SK-N-SH (cell line): ENCODE measurements at places on chromosomes 2 and 18.

- DNase-seq, result no peak
Observed at GRCh38 chr2:180992994-180993393, 12.6 kb downstream of the UBE2E3 start.

DNA sequence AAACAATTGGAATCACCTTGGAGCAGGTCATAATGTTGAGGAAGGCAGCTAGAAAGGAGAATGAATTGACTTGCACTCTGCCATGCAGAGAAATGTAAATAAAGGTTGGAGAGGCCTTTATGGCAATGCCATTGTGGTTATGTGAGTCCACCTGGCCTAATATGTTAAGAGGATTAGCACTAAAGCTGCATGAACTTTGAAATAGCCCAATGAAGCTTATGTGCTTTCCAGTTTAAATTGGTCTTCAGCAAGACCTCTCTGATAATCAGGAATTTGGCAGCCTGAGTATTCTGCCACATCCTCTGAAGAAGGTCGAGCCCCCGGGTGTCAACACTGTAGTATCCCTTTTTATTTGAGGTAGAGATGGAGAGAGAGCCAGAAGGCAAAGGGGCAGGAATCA is 464.9 kb downstream of the CDH2 start:
- no peak for DNase-seq

DNA sequence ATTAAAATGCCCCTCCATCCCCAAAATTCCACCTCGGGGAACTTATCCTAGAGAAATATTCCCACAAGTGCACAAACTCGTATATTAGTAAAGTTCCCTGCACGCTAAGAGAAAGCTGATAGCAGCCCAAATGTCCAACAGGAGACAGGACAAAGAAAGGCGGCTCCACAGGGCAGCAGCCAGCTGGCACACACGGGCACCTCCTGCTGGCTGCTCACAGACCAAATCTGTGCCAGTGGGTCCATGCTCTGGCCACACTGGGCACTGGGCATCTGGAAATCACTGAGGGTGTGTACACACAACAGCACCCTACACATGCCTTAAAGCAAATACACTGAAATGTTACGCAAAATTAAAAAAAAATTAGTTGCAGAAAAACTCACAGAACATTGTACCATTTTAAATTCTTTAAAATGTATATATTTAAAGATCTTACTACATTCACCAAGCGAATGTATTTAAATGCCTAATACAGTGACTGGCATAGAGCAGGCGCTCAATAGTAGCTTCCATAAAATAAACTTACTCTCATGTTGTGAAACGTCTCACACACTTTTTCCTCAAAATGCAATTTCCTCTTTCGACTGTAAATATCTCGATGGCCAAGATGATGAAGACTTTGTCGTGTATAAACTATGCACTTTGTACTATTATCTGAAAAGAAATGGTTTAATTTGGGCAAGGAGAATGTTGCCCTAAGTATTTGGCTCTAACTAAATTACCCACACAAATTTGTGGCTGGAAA is 19.4 kb downstream of the ZNF516 start:
- peak; percentile 53 for DNase-seq

DNA sequence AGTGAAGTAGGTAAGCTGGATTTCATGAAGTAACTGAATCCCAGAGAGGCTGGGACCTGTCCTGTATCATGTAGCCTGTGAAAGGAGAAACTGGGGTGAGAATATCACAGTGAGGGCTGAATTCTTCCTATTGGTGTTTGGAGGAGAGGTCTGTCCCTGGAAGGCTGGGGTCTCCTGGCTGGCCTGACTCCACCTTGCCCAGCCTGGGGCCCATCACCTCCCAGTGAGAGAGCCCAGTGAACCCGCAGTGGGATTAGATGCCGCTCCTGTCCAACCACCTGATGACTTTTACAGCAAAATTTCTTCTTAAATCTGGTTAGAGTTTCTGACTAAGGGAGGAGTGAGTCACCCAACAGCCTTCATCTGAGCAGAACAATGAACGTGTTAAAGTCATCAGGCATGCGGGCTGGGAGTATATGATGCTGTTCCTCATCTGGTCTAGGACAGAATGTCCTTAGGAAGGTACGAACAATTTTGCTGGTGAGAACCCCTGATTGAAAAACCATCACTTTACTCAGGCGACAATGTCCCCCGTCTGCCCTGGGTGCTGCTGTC is 152.9 kb downstream of the LPIN1 start:
- DNase-seq, result no peak

GRCh38 chr18:3874125-3874524 is 424.2 kb downstream of the TGIF1 start:
- no peak for DNase-seq

DNA sequence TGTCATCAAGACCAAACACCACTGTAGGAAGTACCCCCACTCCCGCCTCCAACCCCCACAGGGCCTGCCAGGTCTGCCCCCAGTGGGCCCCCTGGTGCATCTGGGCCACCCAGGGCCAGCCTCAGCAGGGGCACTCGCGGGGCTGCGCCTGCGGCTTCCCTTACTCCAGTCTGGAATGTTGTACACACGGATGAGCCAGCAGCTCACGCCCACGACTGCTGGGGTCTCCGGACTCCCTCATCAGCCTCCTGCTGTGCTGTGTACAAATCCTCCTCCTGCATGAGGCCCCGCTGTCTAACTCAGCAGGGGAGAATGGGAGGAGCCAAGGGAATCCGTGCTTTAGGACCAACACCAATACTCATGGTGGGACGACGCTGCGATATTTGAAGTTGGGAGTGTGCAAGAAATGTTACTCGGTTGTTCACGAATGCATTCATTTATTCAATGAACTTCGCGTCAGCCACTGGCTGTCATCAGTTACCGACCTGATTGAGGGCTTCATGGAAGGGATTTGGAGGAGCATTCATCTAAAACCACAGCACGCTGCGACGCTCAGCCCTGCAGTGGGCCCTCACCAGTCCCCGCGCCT is 654 bp upstream of the ASB1 start:
- DNase-seq, result peak; percentile 80

DNA sequence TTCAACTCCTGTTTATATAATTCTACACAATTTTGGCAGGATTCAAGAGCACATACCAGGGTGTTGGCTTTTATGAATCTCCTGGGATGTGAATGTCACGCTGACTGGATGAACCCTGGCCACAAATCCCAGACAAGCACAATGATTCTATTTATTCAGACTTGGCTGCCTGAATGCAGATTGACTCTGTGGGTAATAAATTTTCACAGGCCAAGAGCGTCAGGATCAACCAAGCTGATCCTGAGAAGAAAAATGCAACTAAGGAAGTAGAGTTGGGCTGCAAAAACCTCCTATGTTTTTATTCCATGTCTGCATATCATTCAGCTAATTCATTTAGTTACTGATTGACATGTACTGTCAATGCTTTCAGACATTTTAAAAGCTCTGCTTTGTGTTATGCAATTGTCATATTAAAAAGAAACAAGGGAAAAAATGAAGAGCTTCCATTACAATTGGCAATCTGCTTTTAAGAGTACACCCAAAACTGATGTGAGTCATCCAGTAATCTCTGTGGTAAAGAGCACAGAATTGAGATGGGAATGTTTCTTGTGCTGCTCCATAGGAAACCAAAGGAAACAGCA is 173.0 kb upstream of the REV1 start:
- DNase-seq, result no peak

DNA sequence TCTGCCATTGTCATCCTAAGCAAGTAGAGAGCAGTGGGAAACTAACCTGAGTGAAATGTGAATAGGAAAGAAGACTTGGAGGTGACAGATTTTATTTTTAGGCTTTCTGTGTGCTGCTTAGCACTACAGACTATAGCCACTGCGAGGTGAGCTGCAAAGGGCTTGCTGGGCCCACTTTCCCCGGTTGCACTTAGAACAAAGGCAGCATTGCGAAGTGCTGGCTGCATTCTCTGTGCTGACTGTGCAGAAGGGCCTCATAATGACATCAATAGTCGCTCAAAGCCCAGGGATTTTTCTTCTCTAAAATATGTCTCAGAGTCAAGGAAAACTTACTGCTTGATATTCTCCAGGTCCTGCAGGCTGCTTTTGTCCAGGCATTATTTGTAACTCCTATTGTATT is 592.1 kb downstream of the TDRD15 start:
- DNase-seq, result no peak

DNA sequence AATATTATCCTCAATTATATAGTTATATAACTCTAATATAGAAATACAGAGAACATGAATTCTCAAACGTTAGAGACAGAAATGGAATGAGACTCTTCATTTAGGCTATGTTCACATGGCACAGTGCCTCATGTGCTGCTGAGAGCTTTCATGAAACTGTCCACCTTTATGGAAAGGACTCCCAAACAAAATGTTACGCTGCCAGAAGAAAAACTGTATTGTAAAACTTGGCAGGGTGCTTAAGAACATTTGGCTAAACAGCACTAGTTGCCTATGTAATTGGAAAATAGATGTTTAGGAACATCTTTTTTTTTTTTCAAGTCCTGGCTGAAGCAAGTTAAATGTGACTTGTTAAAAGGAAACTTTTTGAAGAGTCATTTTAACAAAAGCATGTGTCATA is 396.0 kb downstream of the ERBB4 start:
- no peak for DNase-seq

DNA sequence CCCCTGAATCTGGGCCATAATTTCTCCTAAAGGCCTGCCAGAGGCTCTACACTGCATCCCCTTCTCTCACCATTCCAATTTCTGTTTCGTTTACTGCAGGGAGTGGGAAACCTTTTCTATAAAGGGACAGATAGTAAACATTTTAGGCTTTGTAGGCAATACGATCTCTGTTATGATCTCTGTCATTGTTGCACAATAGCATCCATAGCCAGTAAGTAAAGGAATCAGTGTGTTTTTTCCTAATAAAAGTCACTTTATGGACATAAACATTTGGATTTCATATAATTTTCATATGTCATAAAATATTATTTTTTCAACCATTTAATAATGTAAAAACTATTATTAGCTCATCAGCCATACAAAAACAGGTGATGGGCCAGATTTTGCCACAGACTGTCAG is 531.7 kb downstream of the DSC3 start:
- no peak for DNase-seq

GRCh38 chr18:75809926-75810255 is 382.4 kb upstream of the SMIM21 start:
- no peak for DNase-seq

DNA sequence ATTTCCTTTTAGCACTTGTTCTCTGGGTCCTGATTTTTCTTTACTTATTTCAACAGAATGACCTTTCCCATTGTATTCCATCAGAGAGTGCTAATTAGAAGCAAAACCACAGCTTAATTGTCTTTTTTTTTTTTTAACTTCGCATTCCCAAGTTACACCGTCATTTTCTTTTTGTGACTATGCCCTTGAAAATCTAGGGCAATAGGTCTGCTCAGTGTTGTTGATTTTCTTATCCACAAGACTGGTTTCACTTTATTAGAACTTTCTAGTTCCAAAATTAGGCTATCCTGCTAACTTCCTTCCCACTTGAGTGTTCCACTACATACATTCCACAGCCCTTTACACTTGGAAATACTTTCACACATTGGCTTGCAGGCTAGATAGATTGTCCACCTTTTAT is 18.7 kb upstream of the ADAM17 start:
- DNase-seq, result no peak

DNA sequence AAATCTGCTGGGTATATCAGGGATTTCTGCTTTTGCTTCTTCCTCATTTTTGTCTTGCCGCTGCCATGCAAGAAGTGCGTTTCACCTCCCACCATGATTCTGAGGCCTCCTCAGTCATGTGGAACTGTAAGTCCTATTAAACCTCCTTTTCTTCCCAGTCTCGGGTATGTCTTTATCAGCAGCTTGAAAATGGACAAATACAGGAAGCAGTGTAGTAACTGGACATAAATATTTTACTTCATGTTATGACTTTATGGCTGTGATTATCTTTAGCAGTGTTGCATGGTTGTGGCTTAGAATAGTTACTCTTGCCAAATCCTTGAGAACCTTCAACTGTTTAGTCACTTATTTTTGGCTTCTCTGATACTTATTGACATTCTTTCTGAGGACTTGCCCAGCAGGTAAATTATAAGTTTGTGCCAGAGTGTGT is 66.2 kb upstream of the DLX2 start:
- DNase-seq, result no peak

DNA sequence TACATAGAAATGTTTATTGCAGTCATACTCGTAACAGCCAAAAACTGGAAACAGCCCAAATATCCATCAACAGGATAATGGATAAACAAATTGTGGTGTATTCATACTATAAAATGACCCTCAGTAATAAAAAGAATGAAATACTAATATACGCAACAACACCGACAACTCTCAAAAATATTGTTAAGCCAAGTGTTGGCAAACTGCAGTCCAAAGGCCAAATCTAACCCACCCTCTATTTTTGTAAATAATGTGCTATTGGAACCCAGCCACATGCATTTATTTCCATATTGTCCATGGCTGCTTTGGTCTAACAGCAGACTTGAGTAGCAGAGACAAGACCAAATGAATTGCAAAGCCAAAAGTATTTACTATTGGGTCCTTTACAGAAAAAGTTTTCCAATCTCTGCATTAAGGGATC is 151.0 kb downstream of the MREG start:
- DNase-seq, result no peak

DNA sequence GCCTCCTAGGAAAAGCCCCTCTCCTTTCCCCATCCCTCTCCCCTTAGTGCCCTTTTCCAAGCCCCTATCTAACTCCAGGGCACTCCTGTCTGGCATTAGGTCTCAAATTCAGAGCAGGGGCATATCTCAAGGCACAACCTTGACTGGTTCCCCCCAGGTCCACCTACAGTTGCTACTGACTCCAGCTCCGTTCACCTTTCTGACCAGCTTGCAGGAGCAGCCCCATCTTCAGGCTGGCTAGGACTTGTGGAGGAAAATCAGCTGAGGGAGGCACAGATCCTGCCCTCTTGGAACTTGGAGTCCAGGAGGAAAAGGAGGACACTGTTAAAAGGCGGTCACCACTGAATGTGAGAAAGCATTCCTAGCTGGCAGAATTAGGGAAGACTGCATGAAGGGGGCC is 152.4 kb downstream of the ZFP36L2 start:
- DNase-seq, result no peak

DNA sequence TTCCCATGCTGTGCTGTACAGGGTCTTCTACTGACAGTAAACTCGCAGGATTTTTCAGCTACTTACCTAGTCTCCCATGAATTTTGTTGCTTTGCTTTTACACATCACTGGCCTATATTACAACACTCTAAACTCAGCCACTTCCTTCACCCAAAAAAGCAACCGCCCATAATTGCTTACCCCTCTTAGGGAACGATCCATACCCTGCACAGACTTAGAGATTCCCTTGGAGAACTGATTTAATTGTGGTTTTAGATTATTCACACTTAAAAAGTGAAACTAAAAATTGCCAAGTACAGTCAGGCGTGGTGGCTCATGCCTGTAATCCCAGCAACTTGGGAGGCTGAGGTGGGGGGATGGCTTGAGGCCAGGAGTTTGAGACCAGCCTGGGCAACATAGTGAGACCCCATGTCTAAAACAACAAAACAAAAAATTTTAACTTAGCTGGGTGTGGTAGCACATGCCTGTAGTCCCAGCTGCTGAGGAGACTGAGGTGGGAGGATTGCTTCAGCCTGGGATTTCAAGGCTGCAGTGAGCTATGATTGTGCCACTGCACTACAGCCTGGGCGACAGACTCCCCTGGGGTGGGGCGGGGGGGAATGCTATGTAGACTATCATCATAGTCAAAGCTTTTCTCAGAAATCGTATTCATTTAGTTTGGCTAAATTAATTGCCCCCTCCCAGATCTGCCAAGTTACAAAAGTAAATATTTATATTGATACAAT is 19.3 kb downstream of the MRPL30 start:
- no peak for DNase-seq

- DNase-seq, result peak; percentile 59
Observed at GRCh38 chr18:25503567-25504081, 151.7 kb upstream of the ZNF521 start.
